ENCODE measurements at places on chromosomes 7 and 10. TPM values are rescaled to one million over a fixed set of nuclear protein-coding genes. Genes with fewer than 3 reads are reported as not detected.
A peak's percentile ranks its signal among the peaks of the same experiment; 100 is the strongest.

DNA sequence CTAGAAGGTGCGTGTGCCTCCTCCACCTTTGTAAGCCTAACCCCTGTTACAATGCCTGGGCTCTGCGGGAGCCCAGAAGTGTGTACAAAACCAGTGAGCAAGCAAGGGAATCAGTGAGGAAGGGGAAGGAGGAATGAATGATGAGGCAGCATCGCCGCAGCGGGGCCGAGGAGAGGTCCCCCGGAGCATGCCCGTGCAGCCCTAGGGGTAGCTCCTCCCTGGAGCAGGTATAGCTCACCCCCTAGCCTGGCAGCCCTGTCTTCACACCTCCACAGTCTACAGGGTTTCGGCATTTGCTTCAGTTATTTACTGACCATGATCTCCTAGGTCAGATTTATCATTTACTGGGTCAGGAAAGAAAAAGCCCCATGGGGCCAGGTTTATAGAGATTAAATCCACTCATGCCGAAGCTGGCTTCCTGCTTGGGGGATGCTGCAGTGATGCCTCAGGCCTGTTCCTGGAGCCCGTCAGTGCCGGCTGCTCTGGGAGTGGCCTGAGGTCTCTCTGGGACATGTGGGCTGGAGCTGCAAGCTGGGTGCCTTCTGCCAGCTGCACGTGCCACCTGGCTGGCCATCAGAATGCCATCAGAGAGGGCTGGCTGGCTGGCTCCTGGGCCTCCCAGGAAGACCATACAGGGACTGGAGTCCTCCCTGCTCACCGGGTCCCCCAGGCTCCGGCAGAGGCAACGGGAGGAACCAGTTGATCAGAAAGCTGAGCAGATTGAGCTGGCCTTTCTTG, 138.9 kb downstream of the GRK5 start:
- no peak overlapping the region for H3K4me3 ChIP-seq
- DNase-seq: no peak
- no peak overlapping the region for H3K27ac ChIP-seq

DNA sequence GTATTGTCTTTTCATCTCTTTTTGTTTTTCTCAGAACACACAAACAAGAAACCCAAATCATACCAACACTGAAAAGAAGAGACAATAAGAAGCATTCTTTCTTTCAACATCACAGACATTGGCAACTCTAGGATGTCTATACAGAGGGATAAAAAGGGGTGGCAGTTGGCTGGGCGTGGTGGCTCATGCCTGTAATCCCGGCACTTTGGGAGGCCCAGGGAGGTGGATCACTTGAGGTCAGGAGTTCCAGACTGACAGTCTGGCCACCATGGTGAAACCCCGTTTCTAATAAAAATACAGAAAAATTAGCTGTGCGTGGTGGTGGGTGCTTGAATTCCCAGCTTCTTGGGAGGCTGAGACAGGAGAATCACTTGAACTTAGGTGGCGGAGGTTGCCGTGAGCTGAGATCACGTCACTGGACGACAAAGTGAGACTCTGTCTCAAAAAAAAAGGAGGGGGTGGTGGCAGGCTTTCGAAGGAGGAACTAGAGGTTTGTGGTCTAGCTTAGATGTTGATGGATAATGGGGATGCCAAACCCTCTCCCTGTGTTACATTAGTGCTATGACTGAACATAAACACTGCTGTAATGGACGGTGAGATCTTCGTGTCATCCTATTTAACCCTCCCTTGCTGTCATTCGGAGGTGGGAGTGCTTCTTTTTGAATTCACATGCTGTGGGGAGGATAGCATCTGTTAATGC, 9.4 kb downstream of the CNNM2 start:
- H3K4me3 ChIP-seq: no peak overlapping the region
- no peaks in the 10 kb centered on the region for H3K27me3 ChIP-seq
- peaks cover 7% of the 10 kb centered on the region for H3K36me3 ChIP-seq
- no peak overlapping the region for H3K27ac ChIP-seq
- H3K4me1 ChIP-seq: peaks cover 15% of the 10 kb centered on the region

- H3K4me3 ChIP-seq: no peak overlapping the region
- no peak overlapping the region for H3K27ac ChIP-seq
- H3K27me3 ChIP-seq: no peaks in the 10 kb centered on the region
- no peaks in the 10 kb centered on the region for H3K4me1 ChIP-seq
- DNase-seq: no peak
These were observed 139.3 kb downstream of the SLC25A13 start for GRCh38 chr7:96182424-96183158.

- peaks cover 5% of the 10 kb centered on the region for H3K36me3 ChIP-seq
- no peaks in the 10 kb centered on the region for H3K27me3 ChIP-seq
- peak overlapping the region; percentile 83 for H3K4me3 ChIP-seq
- peak overlapping the region; percentile 97 for H3K27ac ChIP-seq
- no peak for DNase-seq
These were observed 6.4 kb upstream of the PDCD4 start for GRCh38 chr10:110865186-110865808.

DNA sequence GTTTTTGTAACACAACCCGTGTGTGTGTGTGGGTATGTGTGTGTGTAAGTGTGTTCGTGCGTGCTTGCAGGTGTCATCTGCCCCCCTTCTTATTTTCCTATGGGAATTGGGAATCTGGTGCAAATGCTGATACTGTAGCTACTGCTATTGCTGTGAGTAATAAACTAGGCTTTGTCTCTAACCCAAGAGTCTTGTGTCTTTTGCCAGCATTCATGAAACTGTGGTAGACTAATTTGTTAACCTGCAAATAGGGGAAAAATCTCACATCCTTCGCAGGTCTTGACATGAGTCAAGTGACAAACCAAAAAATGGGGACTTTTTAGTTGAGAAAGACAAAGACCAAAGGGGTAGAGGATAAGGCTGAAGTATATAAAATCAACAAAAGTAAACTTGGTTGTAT, 57.9 kb upstream of the FAM133B start:
- peaks cover 51% of the 10 kb centered on the region for H3K36me3 ChIP-seq
- H3K27me3 ChIP-seq: no peaks in the 10 kb centered on the region

GRCh38 chr10:48232717-48233447, 41.6 kb downstream of the FRMPD2 start:
- no peak overlapping the region for H3K27ac ChIP-seq
- peaks cover 4% of the 10 kb centered on the region for H3K4me1 ChIP-seq
- H3K36me3 ChIP-seq: no peaks in the 10 kb centered on the region
- peaks cover 4% of the 10 kb centered on the region for H3K27me3 ChIP-seq
- H3K4me3 ChIP-seq: no peak overlapping the region

GRCh38 chr10:78640796-78641636, 427.8 kb upstream of the ZMIZ1 start:
- peaks cover under 1% of the 10 kb centered on the region for H3K27me3 ChIP-seq
- H3K36me3 ChIP-seq: no peaks in the 10 kb centered on the region
- H3K27ac ChIP-seq: no peak overlapping the region
- no peaks in the 10 kb centered on the region for H3K4me1 ChIP-seq
- DNase-seq: no peak
- no peak overlapping the region for H3K4me3 ChIP-seq

- no peak overlapping the region for H3K27ac ChIP-seq
- H3K36me3 ChIP-seq: peaks cover 31% of the 10 kb centered on the region
- no peak overlapping the region for H3K4me3 ChIP-seq
- no peaks in the 10 kb centered on the region for H3K27me3 ChIP-seq
These were observed 48.3 kb downstream of the BUB3 start for GRCh38 chr10:123202506-123202905.

The FAM237B gene
- total RNA-seq: not detected

Measured in activated naive CD8-positive, alpha-beta T cell treated with anti-CD3 and anti-CD28 coated beads, Interleukin-2, amount 10 ng/mL, durations not matched to agents 7 days and 5 days (primary cell).